ENCODE measurements at places on chromosomes 6 and 20. TPM values are rescaled to one million over a fixed set of nuclear protein-coding genes. Genes with fewer than 3 reads are reported as not detected.

The DYNLT2 gene
- 2.1 TPM for total RNA-seq

The HLA-DOB gene
- total RNA-seq, result 3.6 TPM

The ADGB gene
- not detected for total RNA-seq

The XKR7 gene
- not detected for total RNA-seq

The PRSS35 gene
- total RNA-seq, result not detected

The ZC2HC1B gene
- total RNA-seq, result not detected

The ATF6B gene
- 91.2 TPM for total RNA-seq

The CLPSL2 gene
- not detected for total RNA-seq

The ZNF334 gene
- 1.4 TPM for total RNA-seq

The TBC1D7 gene
- total RNA-seq, result 22.9 TPM

The TMC2 gene
- total RNA-seq, result not detected

The KCNQ5 gene
- total RNA-seq, result 15.3 TPM

- H3K4me3 ChIP-seq, result no peak overlapping the region
- H3K4me1 ChIP-seq, result peaks cover 2% of the 10 kb centered on the region
- no peaks in the 10 kb centered on the region for H3K27me3 ChIP-seq
Observed at GRCh38 chr6:83169106-83169505, 24.0 kb downstream of the PGM3 start.

- DNase-seq, result no peak
- no peaks in the 10 kb centered on the region for H3K27me3 ChIP-seq
- H3K27ac ChIP-seq, result peak overlapping the region; percentile 48
- H3K4me1 ChIP-seq, result peaks cover 62% of the 10 kb centered on the region
- H3K4me3 ChIP-seq, result no peak overlapping the region
- peaks cover 11% of the 10 kb centered on the region for H3K36me3 ChIP-seq
Observed at GRCh38 chr6:105591053-105591452, 188.2 kb upstream of the PREP start.

- no peak for DNase-seq
- H3K27ac ChIP-seq, result no peak overlapping the region
- no peak overlapping the region for H3K4me3 ChIP-seq
Observed at GRCh38 chr6:90859612-90860011, 272.7 kb upstream of the MAP3K7 start.

DNA sequence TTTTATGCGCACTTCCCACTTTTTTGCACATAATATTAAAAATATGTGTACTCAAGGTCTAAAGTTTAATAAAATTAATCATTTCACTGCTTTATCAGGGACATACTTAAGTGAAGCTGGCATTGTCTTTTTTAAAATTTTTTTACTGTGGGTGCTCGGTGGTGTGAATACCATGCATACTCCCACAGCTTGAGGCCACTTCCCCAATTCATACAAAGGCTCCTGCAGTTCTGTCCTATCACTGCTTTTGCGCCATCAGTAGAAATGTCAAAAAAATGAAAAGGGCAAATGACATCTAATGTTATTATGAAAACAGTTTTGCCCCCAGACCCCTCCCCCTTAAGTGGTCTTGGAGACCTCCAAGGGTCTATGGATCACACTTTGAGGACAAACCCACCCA, 464.1 kb upstream of the ARID1B start:
- H3K4me3 ChIP-seq, result no peak overlapping the region
- H3K36me3 ChIP-seq, result no peaks in the 10 kb centered on the region
- no peak for DNase-seq
- no peaks in the 10 kb centered on the region for H3K27me3 ChIP-seq

DNA sequence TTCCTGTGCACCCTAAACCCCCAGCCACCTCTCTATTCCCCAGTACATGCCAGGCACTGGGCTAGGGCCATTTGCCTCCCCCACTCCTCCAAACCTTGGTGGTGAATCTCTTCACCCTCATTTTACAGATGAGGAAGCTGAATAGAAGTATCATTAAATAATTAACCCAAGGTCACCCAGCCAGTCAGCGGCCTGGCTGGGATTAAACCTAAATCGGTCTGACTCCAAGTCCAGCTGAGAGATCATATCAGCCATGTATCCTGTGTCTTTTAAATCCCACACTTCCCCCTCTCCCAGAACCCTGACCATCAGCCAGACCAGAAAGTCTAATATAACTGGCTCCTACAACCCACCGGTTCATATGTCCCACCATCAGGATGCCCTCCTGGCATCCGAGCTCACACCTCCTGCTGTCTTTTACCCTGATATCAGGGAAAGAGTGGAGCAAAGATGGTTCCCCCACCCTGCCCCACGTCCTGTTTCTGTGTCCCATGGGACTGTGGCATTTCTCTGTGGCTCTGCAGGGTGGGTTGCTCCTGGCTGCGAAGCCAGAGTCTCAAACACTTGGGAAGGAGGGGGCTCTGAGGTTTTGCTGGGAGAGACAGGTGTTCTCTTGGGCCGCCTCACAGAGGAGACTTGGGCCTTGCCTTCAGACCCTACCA, 145.3 kb downstream of the VEGFA start:
- H3K36me3 ChIP-seq, result no peaks in the 10 kb centered on the region
- H3K4me1 ChIP-seq, result no peaks in the 10 kb centered on the region
- H3K27ac ChIP-seq, result no peak overlapping the region
- DNase-seq, result no peak
- no peak overlapping the region for H3K4me3 ChIP-seq

- H3K4me3 ChIP-seq, result no peak overlapping the region
- H3K27ac ChIP-seq, result peak overlapping the region; percentile 74
- peaks cover 76% of the 10 kb centered on the region for H3K4me1 ChIP-seq
- H3K27me3 ChIP-seq, result no peaks in the 10 kb centered on the region
Observed at GRCh38 chr6:16676978-16677377, 84.3 kb downstream of the ATXN1 start.

GRCh38 chr20:14331646-14332045, 5.8 kb downstream of the FLRT3 start:
- H3K4me1 ChIP-seq, result no peaks in the 10 kb centered on the region
- no peak overlapping the region for H3K27ac ChIP-seq
- no peaks in the 10 kb centered on the region for H3K27me3 ChIP-seq
- DNase-seq, result no peak

DNA sequence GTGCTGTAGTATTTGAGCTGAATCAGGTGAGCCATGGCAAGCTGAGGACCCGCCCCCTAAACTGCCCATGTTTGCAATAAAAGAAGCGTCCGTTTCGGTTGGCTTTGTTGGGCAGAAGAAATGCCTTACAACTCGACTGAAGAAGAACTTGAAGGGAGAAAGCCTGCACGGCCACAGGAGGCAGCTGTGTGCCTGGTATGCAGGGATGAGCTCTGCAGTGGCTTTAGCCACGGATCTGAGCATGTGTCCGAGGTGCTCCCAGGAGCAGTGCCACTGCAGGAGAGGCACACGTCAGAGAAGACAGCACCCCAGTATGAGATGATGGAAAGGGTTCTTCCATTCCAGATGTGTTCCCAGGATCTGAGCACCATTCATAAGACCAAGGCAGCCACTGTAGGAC, 23.5 kb downstream of the KIZ start:
- H3K27me3 ChIP-seq, result no peaks in the 10 kb centered on the region
- H3K4me1 ChIP-seq, result peaks cover 4% of the 10 kb centered on the region
- H3K27ac ChIP-seq, result no peak overlapping the region
- H3K4me3 ChIP-seq, result no peak overlapping the region
- no peak for DNase-seq

DNA sequence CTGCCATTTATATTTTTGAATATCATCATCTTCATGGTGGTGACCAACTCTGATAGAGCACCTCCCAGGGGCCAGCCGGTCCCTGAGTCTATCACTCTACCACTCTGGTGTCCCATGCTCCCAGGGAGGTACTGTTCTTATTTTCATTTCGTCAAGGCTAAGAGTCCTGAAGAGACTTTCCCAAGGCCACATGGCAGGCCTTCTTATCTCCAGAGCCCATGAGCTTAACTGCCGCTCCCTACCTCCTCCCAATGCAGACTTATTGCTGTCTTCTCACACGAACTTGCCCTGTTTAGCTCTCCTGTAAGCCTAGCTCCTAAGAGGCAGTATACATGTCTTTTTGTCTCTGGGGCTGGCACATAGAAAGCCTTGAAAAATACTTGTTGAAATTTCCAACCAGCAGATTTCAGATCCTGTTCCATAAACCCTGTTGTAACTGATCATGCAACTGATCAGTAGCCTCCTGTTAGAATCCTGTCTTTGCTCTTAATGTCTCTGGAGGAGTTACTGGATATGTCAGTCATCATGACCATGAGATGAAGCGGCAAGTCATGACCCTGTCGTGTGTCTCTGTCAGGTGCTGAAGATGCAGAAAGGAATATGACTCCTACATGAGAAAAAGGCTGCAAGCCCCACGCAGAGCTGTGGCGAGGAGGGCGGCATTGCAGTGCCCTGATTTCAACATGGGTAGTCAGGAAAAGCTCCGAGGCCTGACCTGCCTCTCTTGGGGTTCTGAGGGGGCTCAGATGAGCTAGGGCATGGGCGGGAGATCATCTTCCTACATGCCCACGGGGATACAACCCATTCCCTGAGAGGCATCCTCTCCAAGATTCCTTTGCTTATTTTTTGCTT, 60.0 kb downstream of the TTI1 start:
- H3K27ac ChIP-seq, result no peak overlapping the region
- H3K4me3 ChIP-seq, result no peak overlapping the region
- peaks cover 2% of the 10 kb centered on the region for H3K4me1 ChIP-seq
- H3K27me3 ChIP-seq, result no peaks in the 10 kb centered on the region
- peaks cover under 1% of the 10 kb centered on the region for H3K36me3 ChIP-seq

DNA sequence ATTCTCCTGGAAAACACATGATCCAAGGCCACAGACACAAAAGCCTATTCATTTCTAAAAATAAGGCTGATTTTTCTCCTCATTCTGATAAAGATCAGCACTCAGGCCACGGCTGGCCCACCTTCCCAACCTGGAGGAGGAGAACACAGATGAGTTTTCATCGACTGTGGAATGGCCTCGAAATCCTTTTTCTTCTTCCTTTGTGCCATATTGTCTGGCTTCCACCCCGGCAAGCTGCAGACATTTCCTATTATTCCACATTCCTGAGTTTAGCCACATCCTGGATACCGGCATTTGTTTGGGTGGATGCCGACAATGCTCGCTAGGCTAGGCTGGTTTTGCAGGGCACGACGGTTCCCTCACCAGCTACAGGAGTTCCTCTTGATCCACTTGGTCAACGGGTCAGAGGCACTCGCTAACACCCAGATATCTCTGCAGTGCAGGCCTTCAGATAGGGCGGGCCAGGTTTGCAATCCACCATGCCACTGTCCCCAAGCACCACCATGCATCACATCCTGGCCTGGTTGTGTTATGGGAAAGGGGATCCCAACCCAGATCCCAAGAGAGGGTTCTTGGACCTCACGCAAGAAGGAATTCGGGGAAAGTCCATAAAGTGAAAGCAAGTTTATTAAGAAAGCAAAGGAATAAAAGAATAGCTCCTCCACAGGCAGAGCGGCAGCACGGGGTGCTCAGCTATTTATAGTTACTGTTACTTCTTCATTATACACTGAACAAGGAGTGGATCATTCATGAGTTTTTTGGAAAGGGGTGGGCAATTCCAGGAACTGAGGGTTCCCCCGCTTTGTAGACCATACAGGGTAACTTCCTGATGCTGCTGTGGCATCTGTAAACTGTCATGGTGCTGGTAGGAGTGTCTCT, 4.2 kb upstream of the CTSZ start:
- no peak overlapping the region for H3K4me3 ChIP-seq
- no peak for DNase-seq
- H3K4me1 ChIP-seq, result peaks cover 44% of the 10 kb centered on the region
- no peaks in the 10 kb centered on the region for H3K36me3 ChIP-seq
- H3K27ac ChIP-seq, result no peak overlapping the region

DNA sequence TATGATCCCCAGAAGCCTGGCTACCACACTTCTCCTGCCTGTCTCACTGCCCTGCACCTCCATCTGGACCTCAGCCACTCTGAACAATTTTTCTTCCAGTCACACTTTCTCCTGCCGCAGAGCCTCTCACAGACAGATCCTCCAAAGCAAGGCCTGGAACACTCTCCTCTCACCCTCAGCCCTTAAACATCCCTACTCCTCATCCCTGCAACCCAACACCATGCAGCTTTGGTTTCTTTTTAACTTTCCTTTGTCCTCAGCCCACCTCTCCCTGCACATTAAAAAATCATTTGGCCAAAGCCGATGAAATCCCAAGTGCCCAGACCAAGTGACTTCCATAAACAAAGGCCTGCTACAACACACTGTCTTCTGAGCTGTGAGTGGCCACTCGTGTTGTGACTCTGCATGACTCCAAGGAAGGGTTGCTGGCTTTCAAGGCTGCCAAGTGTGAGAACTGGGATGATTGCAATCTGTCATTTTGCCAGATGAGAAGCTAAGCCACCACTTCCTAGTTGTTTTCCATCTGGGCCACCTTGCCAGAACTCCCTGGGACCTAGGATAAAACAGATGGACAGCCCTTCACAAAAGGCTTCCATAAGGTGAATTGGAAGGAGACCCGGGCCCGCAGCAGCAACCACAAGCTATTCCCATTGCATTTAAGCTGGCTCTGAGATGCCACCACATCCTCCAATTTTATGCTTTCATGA, 144.4 kb upstream of the SSTR4 start:
- no peak overlapping the region for H3K4me3 ChIP-seq
- DNase-seq, result no peak
- no peak overlapping the region for H3K27ac ChIP-seq
- no peaks in the 10 kb centered on the region for H3K4me1 ChIP-seq
- H3K36me3 ChIP-seq, result no peaks in the 10 kb centered on the region
- no peaks in the 10 kb centered on the region for H3K27me3 ChIP-seq

DNA sequence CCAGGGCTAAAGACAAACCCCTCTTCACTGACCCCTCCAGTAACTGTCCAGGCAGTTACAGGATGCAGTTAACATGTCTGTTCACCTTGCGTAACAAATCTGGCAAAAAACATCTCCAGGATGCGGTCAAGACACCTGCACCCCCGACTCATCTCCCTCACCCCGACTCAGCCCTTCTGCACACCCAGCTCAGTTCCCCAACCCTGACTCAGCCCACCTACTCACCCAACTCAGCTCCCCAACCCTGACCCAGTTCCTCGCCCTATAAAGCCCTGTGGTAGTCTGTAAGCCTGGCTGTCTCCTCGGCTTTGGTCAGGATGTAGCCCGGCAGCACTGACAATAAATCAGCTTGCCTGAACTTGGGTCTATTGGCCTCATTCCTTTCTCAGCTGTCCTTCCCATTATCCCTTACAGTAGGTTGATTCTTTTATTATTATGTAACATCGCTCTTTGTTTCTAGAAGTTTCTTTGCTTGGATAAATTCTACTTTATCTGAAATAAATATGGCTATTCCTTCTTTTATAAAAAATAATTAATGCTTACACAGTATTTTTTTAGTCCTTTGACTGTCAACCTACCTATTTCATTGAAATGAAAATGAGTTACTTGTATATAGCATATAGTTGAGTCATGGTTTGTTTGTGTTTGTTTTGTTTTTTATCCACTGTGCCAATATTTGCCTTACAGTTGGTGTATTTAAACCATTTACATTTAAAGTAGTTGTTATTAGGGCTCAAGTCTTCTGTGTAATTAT, 12.9 kb upstream of the ADTRP start:
- no peak overlapping the region for H3K27ac ChIP-seq
- peaks cover 4% of the 10 kb centered on the region for H3K4me1 ChIP-seq
- no peak for DNase-seq
- H3K36me3 ChIP-seq, result peaks cover 4% of the 10 kb centered on the region
- peaks cover under 1% of the 10 kb centered on the region for H3K27me3 ChIP-seq

DNA sequence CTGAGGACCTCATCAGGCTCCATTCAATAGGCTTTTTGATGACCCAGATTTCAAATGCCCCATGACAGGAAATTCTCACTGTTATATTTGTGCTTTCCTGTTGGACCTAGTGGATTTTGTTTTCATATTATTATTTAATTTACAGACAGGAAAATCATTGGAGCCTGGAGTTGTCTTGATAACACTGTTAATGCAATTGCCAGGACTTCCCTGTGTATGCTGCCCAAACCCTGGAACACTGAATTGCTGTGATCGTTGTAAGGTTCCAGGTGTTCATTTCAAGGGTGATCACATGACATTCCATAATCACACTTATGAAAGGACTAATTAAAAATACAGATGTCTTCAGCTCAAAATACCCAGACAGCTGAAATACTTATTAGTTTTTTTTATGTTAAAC, 783.2 kb downstream of the DHX35 start:
- DNase-seq, result no peak
- no peak overlapping the region for H3K27ac ChIP-seq
- no peaks in the 10 kb centered on the region for H3K27me3 ChIP-seq
- no peaks in the 10 kb centered on the region for H3K36me3 ChIP-seq
